ENCODE measurements at places on chromosomes 6 and 20.

GRCh38 chr6:38159596-38159995 lies 340.1 kb downstream of the ZFAND3 start:
- no peak for DNase-seq

- DNase-seq = no peak
These were observed 293.5 kb downstream of the UTRN start for GRCh38 chr6:144578385-144579350.

DNA sequence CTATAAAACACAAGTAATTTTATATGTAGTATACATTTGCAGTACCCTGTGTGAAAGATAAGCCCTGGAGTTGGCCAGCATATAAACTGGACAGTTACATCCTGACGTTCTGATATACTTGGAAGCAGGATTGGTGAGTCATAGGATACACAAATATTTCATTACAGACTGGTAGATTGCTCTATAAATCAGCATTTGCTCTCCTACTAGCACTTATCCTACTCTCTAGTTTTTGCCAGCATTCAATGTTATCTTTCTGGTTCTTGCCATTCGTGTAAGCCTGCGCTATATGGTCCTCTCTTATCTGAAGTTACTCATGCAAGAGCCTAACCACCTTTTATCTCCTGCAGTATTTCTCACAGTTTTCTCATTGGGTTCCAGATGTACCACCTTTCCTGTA lies 680.2 kb upstream of the MMS22L start:
- DNase-seq = no peak

GRCh38 chr20:8394308-8394945 lies 262.4 kb downstream of the PLCB1 start:
- no peak for DNase-seq

GRCh38 chr6:7045746-7046145 lies 62.0 kb upstream of the RREB1 start:
- DNase-seq = no peak

GRCh38 chr6:26383624-26384417 lies 913 bp downstream of the BTN2A2 start:
- DNase-seq = no peak

- no peak for DNase-seq
These were observed 48.2 kb downstream of the FRK start for GRCh38 chr6:116012471-116012949.

- DNase-seq = no peak
These were observed 34.6 kb downstream of the FBXO5 start for GRCh38 chr6:152948150-152948768.

- no peak for DNase-seq
These were observed 131.8 kb upstream of the PROKR2 start for GRCh38 chr20:5448449-5449118.

GRCh38 chr6:107784669-107785068 lies 39.4 kb downstream of the SCML4 start:
- DNase-seq = no peak

DNA sequence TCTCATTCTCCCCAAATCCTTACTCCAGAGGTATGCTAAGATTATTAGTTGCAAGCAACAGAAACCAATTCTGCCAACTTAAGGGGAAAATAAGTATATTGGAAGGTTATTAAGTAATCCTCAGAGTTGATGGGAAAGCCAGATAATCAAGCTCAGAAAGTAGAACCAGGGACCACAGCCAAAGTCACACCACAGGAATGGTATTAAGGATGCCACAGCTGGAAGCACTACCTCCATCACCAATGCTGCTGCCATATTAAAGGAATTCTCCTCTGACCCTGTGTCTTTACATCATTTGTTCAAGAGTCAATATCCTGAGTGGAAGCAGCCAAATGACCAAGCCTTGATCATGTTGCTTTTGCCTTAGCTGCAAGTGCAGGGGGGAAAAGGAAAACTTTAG lies 9.9 kb downstream of the PROCR start:
- DNase-seq = no peak

DNA sequence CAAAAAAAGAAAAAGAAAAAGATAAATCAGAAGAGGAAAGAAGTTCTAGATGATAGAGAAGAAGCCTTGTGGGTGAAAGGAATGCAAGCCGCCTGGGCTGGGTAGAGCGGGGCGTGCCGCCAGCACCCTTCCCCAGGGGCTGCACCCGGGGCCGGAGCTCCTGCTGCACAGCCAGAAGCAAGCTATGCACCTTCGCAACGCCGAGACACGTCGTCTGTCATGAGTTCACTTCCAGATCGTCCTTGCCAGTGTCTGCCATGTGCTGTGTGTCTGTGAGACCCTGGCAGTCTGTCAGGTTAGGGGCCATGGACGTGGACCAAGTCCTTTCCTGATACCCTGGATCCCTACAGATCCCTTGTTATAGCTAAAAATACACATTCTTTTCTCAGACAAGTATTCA lies 25.5 kb upstream of the ADRM1 start:
- DNase-seq = no peak

DNA sequence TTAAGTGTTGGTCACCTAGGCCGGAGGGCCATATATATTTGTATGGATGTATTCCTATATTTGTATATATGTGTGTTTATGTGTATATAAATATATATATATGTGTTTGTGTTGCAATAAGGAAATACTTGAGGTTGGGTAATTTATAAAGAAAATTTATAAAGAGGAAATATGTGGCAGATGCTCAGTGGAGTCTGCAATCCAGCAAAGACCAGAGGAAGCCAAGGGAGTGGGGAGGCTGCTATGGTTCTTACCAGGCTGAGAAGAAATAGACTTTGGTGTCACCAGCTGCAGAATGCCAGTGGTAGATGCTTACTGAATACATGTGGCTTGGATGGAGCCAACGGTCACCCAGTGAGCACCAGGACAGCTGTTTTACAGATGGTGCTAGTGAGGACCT lies 97.4 kb upstream of the ELOVL5 start:
- no peak for DNase-seq

DNA sequence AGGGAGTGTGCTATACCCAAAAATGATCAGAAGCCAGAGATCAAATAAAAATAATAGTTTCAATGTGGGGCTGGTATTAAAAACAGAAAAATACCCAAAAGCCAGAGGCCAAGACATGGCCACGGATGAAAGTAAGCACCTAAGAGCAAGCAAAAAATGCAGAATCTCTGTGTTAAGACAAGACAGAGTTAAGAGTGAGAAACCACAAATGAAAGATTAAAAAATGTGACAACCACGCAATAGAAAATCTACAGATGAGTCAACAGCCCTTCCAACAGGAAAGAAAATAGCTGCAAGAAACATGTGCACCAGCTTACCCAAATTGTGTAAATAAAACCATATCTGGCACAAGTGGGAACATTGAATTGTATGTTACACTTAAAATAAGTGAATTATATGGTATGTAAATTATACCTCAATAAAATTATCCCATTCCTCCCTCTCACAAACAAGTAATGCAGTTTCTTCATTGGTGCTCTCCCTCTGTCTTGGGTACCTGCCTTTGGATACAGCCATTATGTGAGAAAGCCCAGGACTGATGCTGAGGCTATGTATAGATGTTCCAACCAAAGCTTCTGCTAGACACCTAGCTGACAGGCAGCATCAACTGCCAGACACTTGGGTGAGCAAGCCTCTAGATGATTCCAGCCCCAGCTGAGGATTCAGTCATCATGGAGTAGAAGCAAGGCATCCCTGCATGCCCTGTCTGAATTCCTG lies 55.3 kb upstream of the UFL1 start:
- DNase-seq = no peak

- DNase-seq = no peak
These were observed 8.8 kb downstream of the TMEM151B start for GRCh38 chr6:44278774-44279697.

DNA sequence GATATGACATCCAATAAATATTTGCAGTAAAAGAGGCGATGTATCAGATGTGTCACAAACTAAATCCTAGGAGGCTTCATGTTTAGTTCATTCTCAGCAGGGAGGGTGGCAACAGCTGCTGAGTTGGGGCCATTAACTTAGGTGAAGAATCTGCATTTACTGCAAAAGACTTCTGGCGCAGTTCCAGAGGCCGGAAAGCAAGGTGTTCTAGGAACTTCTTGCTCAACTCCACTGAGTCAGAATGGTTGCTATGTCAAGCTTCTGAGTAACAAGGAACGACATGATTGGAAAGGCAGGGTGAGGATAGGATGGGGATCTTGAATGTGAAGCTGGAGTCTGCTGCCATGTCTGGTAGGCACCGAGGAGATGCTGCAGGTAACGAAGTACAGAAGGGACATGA lies 11.7 kb downstream of the ADNP start:
- DNase-seq = no peak

GRCh38 chr20:48620507-48621375 lies 207.1 kb downstream of the PREX1 start:
- no peak for DNase-seq

DNA sequence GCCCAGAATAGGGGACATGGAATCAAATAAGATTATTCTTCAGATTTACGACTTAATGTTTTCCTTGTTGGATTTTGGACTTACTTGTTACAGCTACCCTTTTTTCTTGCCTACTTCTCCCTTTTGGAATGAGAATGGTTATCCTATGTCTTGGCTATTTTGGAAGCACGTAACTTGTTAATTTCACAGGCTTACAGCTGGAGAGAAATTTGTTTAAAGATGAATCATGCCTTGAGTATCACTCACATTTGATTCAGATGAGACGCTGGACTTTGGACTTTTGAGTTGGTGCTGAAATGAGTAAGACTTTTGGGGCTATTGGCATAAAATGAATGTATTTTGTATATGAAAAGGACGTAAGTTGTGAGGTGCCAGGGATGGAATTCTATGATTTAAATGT lies 83.3 kb downstream of the SMPDL3A start:
- DNase-seq = no peak

GRCh38 chr6:26175428-26176181 lies 88.4 kb downstream of the HFE start:
- DNase-seq = no peak

DNA sequence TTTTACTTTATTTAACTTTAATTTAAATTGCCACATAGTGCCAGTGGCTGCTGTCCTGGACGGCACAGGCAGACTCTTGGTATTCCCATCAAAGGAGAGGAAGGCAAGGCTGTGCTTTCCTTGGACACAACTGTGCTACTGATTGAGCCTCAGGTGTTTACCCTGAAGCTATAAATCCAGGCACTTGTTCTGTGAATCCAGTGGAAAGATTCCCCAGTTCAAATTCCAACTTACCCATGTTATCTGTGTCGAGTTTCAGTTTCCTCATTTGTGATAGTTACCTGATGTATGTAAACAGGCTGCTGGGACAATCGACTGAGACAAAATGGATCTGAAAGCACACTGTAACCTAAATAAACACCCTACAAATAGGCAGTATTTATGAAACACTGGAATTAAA lies 57.2 kb downstream of the PLAGL1 start:
- DNase-seq = no peak

GRCh38 chr20:19223640-19224039 lies 11.2 kb downstream of the SLC24A3 start:
- no peak for DNase-seq

DNA sequence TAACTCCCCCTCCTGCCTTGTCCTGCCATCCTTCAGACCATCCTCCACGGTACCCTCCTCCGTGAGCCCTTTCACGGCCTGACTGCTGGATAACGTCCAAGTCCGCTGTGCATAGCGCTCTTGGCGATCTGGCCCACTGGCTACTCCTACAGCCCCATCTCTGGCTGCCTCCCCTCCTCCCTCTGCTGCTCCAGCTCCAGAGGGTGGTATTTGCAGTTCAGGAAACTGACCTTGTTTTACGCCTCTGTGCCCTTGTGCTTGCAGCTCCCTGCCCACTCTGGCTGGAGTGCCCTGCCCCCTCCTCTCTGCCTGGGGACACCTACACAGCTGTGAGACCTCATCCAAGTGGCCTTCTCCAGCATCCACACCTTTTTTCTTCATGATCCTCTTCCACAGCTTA lies 6.5 kb upstream of the RREB1 start:
- no peak for DNase-seq

- no peak for DNase-seq
These were observed 195.7 kb upstream of the CITED2 start for GRCh38 chr6:139570166-139570565.

GRCh38 chr6:44668976-44669934 lies 281.7 kb downstream of the CDC5L start:
- no peak for DNase-seq

DNA sequence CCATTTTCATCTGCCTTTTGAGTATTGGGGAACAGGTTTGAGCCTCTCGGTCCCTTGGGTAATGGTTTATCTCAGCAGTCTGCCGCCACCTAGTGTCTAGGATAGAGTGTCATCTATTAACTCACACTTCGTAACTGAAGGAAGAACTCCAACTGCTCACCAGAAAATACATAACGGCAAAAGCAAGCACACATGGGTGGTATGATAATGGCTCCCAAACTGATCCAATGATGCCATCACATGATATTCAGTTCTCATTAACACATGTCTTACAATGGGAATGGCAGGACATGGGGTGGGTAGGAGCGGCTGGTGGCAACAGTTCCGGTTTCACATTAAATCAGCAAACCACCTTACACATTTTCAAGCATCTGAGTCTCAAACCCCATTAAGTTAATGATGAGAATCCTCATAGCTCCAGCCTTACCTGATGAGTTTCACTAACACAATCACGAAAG lies 110.7 kb upstream of the PHACTR1 start:
- DNase-seq = no peak

GRCh38 chr20:19181552-19181951 lies 30.9 kb upstream of the SLC24A3 start:
- DNase-seq = no peak

DNA sequence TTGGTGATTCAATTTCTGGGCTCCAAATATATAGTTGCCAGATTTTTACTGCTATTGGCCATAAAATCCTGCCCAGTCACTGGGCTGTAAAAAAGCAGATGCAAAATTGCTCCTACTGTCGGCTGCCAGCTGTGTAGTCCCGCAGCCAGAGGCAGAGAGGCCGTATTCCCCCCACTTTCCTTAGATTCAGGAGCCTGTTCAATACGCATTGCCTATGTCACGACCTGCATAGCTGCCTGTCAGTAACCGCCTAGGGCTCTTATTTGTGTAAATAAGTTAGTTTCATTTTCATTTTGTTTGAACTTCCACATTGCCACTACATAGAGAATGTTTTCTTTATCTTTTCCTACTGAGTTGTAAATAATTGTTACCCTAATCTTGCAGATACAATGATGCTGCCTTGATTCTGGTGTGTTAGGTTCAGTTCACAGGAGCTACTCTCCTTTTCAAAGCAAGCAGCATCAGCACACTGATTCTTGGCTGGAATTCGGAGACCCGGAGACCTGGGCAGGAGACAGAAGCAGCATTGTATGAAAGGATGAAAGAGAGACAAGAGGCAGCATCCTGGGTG lies 46.0 kb upstream of the UST start:
- DNase-seq = no peak

DNA sequence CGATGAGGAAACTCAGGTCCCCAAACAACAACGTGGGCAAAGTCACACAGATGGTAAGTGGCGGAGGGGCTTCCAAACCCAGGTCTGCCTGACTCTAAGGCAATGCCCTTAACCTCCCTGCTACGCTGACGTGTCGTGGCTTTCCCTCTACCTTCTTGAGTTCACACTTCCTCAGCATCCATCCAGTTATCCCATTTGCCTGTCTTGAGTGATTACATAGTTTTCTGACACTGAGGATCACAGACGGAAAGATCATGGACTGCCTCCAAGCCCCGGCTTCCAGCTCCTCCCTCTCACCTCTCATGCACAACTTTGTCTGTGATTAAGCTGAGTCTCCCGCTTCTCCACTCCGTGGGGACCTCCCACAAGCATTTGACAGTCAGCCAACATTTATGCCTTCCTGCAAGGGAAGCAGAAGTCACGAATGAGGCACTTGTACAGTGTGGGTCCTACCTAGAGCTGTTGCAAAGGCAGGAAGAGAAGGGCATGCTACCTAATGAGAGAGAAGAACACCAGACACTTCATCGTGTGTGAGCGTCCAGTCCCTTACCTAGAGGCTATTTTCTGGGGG lies 33.8 kb downstream of the TBC1D7 start:
- peak; percentile 41 for DNase-seq

- DNase-seq = no peak
These were observed at the start of gene HLA-DOA for GRCh38 chr6:33008944-33009861. Gene HLA-DOA, minus strand, starts transcription at chr6:33009591.

Measured in suprapubic skin (tissue), 4 donors.